ENCODE measurements at places on chromosomes 2 and 18. TPM values are rescaled to one million over a fixed set of nuclear protein-coding genes. Genes with fewer than 3 reads are reported as not detected.

TRAPPC8 gene
- 50.9 TPM for total RNA-seq

GRCh38 chr2:107932488-107932887 lies 53.8 kb upstream of the SLC5A7 start:
- no peak overlapping the region for H3K4me3 ChIP-seq
- no peaks in the 10 kb centered on the region for H3K36me3 ChIP-seq
- H3K4me1 ChIP-seq = no peaks in the 10 kb centered on the region
- no peak for DNase-seq
- no peak overlapping the region for H3K27ac ChIP-seq
- H3K27me3 ChIP-seq = no peaks in the 10 kb centered on the region

GRCh38 chr2:11535899-11536344 lies 2.1 kb downstream of the GREB1 start:
- no peaks in the 10 kb centered on the region for H3K36me3 ChIP-seq
- no peaks in the 10 kb centered on the region for H3K4me1 ChIP-seq
- H3K4me3 ChIP-seq = no peak overlapping the region
- H3K27ac ChIP-seq = no peak overlapping the region
- no peak for DNase-seq

- H3K27ac ChIP-seq = no peak overlapping the region
- no peak for DNase-seq
- H3K27me3 ChIP-seq = no peaks in the 10 kb centered on the region
- no peaks in the 10 kb centered on the region for H3K36me3 ChIP-seq
- H3K4me3 ChIP-seq = no peak overlapping the region
These were observed 17.7 kb downstream of the KLF7 start for GRCh38 chr2:207148020-207148419.

SNED1 gene
- 38.4 TPM for total RNA-seq

SCN7A gene
- total RNA-seq = 97.1 TPM

- DNase-seq = peak; percentile 64
- H3K36me3 ChIP-seq = no peaks in the 10 kb centered on the region
- H3K27me3 ChIP-seq = no peaks in the 10 kb centered on the region
- H3K4me3 ChIP-seq = no peak overlapping the region
These were observed 54.1 kb upstream of the HS6ST1 start for GRCh38 chr2:128372621-128373341.

DNA sequence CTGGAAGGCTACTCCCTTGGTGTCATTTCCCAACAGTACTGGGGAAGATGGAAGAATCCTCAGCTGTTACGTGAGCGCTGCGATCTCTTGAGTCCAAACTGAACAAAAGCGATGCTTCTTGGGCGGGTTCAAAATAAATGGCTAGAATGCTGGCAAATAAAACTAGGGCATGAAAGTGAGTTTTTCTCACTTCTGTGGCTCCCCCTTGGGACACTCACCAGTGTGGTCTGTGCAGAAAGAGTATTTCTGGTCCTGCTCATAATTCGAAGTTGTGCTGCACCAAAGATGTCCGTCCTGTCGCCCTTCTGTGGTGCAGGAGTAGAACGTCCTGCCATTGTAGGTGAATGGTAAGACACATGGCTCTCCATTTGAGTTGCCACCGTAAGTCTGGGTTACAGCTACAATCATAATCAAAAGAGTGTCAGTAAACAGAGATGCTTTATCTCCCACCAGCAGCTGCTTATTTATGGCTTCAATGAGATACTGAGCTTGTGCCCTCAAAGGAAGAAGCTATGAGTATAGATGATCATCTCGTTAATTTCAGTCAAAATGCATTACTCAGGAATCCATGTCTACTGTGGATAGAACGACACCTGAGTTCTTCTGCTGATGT lies 11.8 kb downstream of the FN1 start:
- H3K27ac ChIP-seq = no peak overlapping the region
- no peak overlapping the region for H3K4me3 ChIP-seq
- no peaks in the 10 kb centered on the region for H3K27me3 ChIP-seq
- H3K36me3 ChIP-seq = peaks cover 52% of the 10 kb centered on the region
- H3K4me1 ChIP-seq = no peaks in the 10 kb centered on the region

DNA sequence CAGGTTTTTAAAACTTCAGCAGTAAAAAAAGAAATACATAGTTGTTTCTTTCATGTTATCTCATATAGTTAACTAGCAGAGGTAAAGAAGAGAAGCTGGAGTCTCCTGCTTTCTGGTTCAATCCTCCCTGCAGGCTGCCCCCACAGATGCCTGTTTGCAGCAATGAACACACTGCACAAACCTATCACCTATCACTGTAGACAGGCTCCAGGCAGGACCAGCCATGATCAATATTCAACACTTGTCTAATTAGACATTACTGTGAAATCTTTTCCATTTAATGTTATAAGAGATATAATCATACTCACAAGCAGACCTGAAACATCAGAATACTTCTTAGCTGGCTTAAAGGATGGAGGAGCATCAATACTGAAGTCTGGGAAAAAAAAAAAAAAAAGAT lies 19.8 kb downstream of the INO80C start:
- no peaks in the 10 kb centered on the region for H3K36me3 ChIP-seq
- H3K4me3 ChIP-seq = no peak overlapping the region
- DNase-seq = no peak
- peaks cover 5% of the 10 kb centered on the region for H3K4me1 ChIP-seq
- no peaks in the 10 kb centered on the region for H3K27me3 ChIP-seq

DNA sequence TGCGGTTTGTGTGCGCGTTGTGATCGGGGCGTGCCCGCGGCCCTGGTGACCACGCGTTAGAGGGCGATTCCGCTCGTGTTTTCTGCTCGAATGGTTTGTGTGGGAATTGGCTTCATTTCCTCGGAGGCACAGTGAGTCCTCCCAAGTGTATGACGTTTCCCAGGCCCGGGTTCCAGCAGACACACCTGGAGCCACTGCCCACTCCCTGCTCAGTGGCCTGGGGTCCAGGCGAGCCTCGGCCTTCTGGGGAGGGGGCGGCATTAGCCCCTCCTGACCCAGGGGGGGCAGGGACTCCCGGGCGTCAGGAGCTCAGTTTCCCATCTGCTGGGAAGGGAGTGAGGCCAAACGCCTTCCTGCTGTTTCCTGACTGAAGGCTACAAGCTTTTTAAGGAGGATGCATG lies 92.1 kb downstream of the NFATC1 start:
- H3K4me3 ChIP-seq = no peak overlapping the region
- DNase-seq = no peak
- no peak overlapping the region for H3K27ac ChIP-seq

DNA sequence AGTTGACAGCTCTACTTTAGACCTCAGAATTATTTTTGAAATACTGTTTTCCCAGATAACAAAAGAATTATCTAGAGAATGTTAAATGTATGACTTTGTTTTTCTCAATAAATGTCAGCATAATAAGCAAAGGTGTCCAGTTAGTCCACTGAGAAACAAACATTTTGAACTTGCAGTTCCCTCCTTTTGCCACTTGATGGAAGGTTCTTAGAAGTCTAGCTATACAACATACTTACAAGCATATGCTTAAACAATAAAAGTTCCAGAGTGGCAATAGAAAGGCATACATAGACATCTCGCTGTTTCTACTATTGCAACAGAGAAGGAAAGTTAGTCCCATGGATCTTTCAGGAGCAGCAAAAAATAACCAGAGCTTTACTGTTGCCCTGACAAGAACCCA lies 11.8 kb downstream of the NDUFA10 start:
- H3K27ac ChIP-seq = no peak overlapping the region
- DNase-seq = no peak
- H3K27me3 ChIP-seq = no peaks in the 10 kb centered on the region

DNA sequence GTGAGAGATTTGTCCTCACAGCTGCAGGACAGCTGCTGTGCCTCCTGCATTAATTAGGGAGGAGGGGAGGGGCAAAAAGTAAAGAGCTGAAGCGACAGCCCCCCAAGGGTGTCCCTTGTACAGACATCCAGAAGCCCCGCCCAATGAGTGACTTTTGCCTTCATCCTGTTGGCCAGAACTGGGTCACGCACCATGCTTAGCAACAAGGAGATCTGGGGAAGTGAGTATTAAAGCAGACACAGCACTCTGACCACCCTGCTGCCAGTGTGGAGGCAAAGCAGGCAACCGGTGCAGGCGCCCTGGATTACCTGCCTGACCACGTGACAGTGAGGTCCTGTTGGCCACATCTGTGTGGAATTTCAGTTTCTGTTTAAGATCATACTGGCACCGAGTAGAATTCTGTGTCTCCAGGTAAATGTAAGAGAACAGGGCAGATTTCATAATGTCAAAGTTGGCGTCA lies 21.5 kb upstream of the BIN1 start:
- H3K4me1 ChIP-seq = no peaks in the 10 kb centered on the region
- no peak overlapping the region for H3K27ac ChIP-seq
- peak; percentile 85 for DNase-seq
- H3K4me3 ChIP-seq = no peak overlapping the region
- H3K27me3 ChIP-seq = no peaks in the 10 kb centered on the region

DNA sequence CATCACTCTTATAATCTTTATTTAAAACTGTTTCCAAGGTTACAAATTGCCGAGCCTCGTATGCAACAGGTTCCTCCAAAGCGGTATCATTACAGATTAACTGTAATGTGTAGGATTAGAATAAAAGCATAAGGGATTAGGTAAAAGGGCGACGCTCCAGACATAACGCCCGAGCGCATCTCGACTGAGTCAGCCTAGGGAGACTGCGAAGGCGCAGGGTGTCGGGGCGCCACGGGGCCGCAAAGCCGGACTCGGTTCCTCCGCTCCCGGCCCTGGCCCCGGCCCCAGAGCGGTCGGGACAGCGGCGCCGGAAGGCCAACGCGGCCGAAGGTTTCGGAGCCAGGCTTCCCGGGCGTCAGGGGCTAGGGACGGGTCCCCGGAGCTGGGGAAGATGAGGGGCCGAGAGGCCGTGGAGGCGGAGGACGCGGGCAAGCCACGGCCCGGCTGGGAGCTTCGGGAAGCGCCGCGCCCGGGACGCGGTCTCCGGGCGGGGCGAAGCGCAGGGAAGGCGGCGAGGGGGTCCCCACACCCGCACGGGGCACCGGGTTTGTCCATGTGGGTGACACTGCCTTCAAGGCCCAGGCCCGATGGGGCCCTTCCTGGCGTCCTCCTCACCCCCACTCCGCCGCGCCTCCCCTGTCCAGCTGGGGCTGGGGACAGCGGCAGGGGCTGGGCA lies 12.9 kb upstream of the SIX3 start:
- no peaks in the 10 kb centered on the region for H3K36me3 ChIP-seq
- no peak overlapping the region for H3K27ac ChIP-seq
- peaks cover 14% of the 10 kb centered on the region for H3K4me1 ChIP-seq
- peaks cover 98% of the 10 kb centered on the region for H3K27me3 ChIP-seq

Data from upper lobe of right lung (tissue), 1 donor.